ENCODE measurements at places on chromosomes 7 and 10. TPM values are rescaled to one million over a fixed set of nuclear protein-coding genes. Genes with fewer than 3 reads are reported as not detected.

The SORBS1 gene
- 0.49 TPM for total RNA-seq

The IFT22 gene
- 31.0 TPM for total RNA-seq

The SLC26A4 gene
- total RNA-seq = 0.24 TPM

The OR6V1 gene
- not detected for total RNA-seq

The INPP5F gene
- total RNA-seq = 22.6 TPM

The LRRD1 gene
- not detected for total RNA-seq

The CALN1 gene
- not detected for total RNA-seq

The MOGAT3 gene
- not detected for total RNA-seq

Data from hair follicle dermal papilla cell (primary cell).